ENCODE measurements at places on chromosomes 4 and X.
A peak's percentile ranks its signal among the peaks of the same experiment; 100 is the strongest.

DNA sequence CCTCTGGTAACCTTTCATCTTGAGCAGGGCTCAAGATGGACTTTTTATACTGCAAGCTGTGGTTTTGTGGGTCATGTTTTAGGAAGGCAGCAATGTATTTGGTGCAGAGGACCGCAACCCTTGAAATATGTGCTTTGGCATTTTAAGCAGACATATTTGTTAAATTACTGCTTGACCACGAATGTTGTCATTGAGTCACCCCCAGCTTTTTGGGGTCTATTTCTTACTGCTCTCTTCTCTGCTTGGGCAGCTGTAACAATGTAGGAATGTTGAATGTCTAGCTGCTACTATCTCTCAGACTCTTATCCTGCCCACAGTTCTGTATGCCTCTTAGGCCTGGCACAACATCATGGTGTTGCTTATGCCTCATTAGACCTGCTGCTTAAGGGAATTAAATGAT, 6.0 kb downstream of the RBPJ start:
- peak; percentile 93 for DNase-seq

- no peak for DNase-seq
Observed at GRCh38 chrX:14476205-14476604, 53.1 kb upstream of the GLRA2 start.

DNA sequence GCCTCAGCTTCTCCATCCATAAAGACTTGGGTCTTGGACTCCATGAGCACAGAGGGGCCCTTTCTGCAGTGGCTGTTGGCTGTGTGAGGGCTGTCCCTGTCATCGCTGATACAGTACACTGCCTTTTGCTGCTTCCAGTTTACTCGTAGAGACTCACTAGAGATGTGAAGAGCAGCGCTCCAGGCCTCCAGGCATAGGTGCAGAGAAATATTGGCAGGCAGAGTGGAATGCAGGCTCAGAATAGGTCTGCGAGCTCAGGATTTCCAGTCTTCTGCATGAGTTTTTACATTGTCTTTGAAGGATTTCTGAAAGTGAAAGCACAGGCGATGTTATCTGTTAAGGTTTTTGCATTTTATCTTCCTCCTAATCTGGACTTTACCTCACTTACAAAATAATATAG, 97.4 kb downstream of the AASDH start:
- DNase-seq: no peak

DNA sequence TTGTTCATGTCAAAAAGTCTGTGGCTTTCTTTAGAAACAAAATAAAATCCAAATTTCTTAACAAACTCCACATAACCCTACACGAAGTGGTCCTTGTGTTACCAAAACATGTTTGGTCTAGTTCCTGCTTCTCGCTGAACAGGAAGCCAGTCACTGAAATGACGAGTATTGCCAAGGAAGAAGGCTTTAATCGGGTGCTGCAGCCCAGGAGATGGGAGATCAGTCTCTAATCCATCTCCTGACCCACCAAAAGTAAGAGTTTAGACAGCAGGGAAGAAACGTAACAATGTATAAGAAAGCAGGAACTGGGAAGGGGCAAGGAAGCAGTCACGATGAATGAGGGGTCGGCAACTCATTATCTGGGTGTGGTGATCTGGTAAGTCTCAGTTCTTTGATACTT, 144.6 kb upstream of the MAP9 start:
- DNase-seq: no peak

GRCh38 chr4:175705407-175705806, 106.7 kb downstream of the GPM6A start:
- no peak for DNase-seq

DNA sequence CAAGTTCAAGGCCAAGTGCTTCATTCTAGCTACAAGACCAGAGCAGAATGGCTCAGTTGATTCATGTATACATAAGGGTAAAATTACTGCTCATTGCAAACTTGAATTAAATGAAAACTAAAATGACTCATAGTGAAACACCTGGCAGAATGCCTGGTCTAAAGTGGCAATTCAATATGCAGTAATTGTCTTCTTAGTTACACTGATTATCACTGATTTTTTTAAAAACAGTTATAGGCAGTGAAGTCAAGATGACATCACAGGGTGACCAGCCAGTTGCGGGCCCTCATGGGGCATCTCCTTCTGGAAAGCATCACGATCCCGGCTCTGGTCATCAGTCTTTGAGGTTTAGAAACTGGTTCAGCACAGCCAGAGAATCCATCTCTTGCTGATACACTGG, 154.2 kb downstream of the RAB28 start:
- peak; percentile 40 for DNase-seq

DNA sequence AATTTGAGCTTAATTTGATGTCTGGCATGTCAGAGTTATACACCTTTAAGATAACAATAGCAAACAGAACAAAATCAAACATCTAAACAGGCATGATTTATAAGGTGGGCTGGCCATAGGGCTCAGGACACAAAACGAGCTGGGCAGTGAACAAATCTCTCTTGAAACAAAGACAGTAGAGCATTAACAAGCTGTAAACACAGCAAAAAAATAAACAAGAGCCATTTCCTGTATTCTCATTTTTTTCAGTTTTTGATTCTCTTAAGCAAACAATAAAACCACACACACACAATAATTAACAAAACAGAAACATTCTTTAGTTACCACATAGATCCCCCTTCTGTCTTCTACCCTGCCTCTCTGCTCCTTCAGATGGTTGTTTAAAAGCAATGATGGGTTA, 68.3 kb upstream of the TMEM150C start:
- DNase-seq: no peak

DNA sequence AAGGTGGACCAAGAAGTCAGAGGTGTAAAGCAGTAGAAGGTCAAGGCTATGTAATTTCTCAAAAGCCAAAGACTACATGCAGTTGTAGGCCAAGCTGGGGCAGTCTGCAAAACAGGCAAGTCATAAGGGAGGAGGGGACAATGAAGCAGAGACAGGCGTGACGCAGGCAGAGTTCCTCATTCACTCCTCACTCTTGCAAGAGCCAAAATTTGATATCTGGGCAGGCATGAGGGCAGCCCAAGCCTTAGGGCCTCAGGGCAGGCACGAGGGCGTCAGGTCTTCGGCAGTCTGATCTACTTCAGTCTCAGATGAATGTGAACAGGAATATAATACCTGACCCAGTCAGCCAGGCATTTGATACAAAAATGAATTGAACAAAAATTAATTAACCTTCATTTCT, 86.4 kb upstream of the AGA start:
- DNase-seq: no peak

GRCh38 chr4:2298532-2298991, 36.7 kb upstream of the MXD4 start:
- DNase-seq: no peak

- DNase-seq: no peak
Observed at GRCh38 chr4:42672359-42673081, 15.6 kb upstream of the ATP8A1 start.

- DNase-seq: no peak
Observed at GRCh38 chrX:16981980-16982379, 35.5 kb downstream of the REPS2 start.

DNA sequence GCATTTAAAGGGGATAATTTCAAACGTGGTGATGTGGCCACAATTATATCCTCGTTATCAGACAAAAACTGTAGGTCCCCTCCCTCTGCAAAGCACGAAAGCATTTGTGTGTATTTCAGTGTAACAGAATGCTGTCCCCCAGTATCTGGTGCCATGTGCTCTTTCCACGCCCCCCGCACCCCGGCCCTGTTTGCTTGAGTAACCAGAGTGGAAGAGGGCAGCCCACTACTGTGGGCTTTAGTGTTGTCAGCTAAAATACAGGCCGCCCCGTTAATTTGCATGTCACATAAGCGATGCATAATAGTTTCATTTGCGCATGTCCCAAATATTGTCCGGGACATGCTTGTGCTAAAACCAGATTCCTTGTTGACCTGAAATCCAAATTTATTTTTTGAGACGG, 110.1 kb downstream of the PHKA2 start:
- DNase-seq: no peak

- no peak for DNase-seq
Observed at GRCh38 chr4:185011408-185011807, 6.9 kb upstream of the HELT start.

DNA sequence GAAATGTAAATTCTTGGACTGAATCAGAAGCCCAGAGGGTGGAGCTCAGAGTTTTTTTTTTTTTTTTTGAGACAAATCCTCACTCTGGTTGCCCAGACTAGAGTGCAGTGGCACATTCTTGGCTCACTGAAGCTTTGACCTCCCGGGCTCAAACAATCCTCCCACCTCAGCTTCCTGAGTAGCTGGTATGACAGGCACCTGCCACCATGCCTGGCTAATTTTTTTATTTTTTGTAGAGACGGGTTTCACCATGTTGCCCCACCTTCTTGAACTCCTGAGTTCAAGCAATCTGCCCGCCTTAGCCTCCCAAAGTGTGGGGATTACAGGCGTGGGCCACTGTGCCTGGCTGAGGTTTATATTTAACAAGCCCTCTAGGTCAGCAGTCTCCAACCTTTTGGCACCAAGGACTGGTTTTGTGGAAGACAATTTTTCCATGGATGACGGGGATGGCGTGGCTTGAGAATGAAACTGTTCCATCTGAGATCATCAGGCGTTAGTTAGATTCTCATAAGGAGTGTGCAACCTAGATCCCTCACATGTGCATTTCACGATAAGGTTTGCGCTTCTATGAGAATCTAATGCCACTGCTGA, 76.7 kb downstream of the FHIP1A start:
- DNase-seq: no peak

GRCh38 chr4:47933840-47934239, 19.5 kb upstream of the NFXL1 start:
- DNase-seq: peak; percentile 39

DNA sequence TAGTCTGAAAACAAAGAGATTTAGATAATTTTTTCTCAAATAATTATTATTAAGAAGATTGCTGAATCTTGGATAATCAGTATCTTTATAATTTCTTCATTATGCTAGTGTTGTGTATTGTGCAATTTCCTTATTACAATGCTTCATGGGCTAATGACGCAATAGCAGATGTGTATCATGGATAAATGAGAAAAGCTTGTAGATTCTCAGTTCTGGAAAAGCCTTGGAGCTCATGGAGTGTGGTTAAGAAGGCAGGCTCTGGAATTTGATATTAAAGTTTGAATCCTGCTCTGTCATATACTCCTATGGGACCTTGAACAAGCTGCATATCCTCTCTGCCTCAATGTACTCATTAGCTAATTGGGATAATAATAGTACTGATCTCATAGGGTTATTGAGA, 18.9 kb upstream of the CXCL8 start:
- peak; percentile 79 for DNase-seq

DNA sequence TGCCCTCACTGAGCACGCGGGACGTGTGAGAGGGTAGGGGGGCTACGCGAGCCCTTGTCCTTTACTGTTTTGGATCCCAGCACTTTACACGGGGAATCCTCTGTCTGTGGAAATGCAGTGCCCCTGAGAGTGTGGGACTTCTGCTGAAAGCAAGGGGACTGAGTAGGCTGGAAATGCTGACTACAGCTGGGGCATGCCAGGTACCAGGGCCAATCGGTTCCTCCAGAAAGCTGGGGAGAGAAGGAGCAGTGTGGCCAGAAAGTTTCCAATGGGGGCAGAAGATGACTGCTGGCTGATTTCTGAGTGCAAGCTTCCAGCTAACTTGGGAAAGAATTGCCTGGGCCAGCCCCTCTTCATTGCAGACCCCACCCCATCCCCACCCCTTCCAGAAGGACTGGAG, 1.5 kb downstream of the NHSL2 start:
- no peak for DNase-seq

- DNase-seq: no peak
Observed at GRCh38 chr4:122762520-122762919, 30.0 kb downstream of the BBS12 start.

- no peak for DNase-seq
Observed at GRCh38 chr4:2572866-2573265, 36.4 kb downstream of the FAM193A start.

DNA sequence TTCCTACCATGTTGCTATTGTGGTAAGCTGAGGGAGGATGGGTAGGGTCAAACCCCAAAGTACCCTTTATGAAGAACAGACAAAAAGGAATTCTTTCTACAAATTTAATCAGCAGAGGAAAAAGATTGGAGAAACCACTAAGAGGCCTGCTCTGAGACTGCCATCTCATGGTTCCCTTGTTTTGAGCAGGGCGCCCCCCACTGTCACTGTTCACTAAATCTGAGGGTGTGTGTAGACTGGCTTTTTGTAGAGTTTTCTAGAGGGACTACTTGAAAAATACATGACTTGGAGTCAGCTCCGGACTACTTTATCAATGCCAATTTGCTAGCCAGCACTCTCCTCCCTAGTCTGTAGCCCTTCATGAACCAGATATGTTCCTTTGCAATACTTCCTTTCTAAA, 324.8 kb downstream of the FRMPD4 start:
- DNase-seq: no peak

DNA sequence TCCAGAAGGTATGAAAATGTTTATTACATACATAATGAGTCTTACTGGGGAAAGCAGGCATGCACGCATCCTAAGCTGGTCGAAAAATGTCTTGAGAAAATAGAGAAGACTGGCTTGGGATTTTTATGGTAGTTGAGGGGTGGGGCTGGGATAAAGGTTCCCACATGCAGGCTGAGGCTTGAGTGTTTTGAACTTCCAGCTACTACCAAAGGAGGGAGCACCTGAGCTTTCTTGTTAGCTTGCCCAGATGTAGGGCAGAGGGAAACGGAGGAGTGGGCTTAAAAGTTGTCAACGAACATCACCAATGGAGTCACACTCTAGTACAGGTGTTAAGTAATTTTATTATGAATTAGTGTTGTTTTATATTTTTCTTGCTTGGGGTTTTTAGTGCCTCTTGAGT, 39.6 kb upstream of the SRPX start:
- no peak for DNase-seq

DNA sequence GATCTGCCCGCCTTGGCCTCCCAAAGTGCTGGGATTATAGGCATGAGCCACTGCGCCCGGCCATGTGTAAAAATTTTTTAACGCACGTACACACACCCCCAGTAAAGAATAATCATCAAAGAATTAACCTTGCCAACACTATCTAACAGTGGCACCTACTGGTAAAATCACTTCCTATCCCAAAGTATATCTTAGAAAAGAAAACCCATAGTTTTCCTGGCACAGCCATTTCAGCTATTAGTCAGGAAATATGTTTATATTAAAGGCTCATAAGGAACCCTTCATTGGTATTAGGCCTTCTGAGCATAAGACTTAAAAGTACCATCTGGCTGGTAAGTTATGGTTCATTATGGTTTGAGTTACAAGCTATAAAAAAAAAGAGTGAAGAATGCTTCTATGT, 14.1 kb downstream of the S100G start:
- DNase-seq: peak; percentile 54

DNA sequence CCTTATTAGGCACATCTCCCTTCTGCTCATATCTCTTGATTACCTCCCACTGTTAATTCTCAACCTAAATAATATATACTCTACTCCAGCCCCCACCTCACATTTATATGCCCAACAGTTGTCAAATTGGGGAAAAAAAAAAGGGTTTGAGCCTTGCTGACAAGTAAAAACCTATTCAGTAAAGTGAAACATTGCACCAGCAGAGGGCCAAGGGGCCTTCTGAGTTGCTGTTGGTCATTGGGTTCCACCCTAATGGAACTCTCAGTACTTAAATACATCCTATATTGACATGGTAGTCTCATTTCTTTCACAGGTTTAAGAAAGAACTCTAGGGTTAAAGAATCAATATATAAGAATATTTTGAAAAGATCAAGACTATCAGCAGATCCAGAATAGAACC, 362.2 kb downstream of the SMARCA1 start:
- DNase-seq: no peak

GRCh38 chr4:74858921-74859562, 64.7 kb upstream of the BTC start:
- DNase-seq: no peak

- no peak for DNase-seq
Observed at GRCh38 chrX:147522981-147523380, 388.7 kb upstream of the FMR1 start.

All from HCEC 1CT (cell line).